Small intestine (tissue), 16 donors: ENCODE measurements at places on chromosomes 7 and 10. TPM values are rescaled to one million over a fixed set of nuclear protein-coding genes. Genes with fewer than 3 reads are reported as not detected.

Gene MAD1L1
- 19.9 TPM for polyA plus RNA-seq

Gene EPHA1
- 42.3 TPM for polyA plus RNA-seq

Gene PLEKHS1
- polyA plus RNA-seq, result 39.2 TPM

Gene POLR2J3
- polyA plus RNA-seq, result 63.0 TPM

Gene ZNF503
- 17.2 TPM for polyA plus RNA-seq

Gene PAPOLB
- polyA plus RNA-seq, result not detected

Gene GPNMB
- 27.0 TPM for polyA plus RNA-seq

Gene SLC18A3
- polyA plus RNA-seq, result not detected

Gene OPN1SW
- polyA plus RNA-seq, result not detected

- H3K4me1 ChIP-seq, result no peaks in the 10 kb centered on the region
- no peak overlapping the region for H3K4me3 ChIP-seq
- no peaks in the 10 kb centered on the region for H3K27me3 ChIP-seq
- DNase-seq, result no peak
- H3K27ac ChIP-seq, result no peak overlapping the region
Observed at GRCh38 chr10:111265341-111265740, 188.5 kb downstream of the ADRA2A start.

DNA sequence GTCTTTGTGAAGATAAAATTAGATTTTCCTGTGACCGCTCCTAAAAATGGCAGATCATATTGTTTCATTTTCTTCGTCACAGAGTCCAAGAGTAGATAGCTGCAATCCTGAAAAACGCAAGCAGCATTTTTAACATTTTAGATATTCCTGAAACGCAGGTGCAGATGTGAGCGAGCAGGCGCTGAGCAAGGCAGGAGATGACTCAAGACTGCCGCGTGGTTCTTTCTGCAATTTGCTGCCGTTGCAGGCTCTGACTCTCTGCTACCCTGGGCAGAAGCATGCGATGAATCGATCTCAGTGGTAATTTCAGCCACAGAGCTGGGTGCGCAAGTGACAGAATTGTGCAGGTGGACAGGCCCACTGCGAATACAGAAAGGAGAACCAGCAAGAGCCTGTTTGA is 331.9 kb downstream of the ACTR3B start:
- no peaks in the 10 kb centered on the region for H3K4me1 ChIP-seq
- no peaks in the 10 kb centered on the region for H3K27me3 ChIP-seq
- H3K27ac ChIP-seq, result no peak overlapping the region
- H3K36me3 ChIP-seq, result no peaks in the 10 kb centered on the region
- no peak overlapping the region for H3K4me3 ChIP-seq

DNA sequence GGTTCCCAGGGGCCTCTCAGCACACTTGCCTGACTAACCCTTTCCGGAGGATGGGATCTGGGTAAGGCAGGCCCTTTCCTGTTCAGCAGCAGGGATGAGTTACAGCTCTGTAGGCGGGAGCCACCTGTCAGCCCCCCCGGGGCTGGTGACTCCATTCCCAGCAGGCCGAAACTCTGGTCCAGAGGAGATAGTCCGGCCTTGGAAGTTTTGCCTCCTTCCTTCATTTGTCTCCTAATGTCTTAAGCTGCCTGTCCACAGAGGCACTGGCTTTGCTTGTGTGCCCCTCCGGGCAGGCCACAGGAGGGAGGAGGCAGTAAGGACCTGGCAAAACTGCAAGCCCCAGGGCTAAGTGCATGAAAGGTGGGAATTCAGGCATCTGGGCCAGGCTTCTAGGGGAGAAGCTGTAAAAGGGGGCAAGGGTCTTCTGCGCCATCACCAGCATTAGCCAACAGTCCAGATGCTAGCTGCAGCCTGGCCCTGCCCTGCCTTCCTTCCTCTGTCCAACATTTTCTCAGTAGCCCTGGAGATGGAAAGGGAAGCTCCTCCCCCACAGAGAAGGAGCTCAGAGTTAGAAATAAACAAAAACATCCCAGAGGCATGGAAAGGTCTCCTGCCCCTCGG is 1.2 kb downstream of the ADIRF start:
- peak overlapping the region; percentile 71 for H3K4me3 ChIP-seq
- peaks cover 50% of the 10 kb centered on the region for H3K4me1 ChIP-seq
- H3K27ac ChIP-seq, result no peak overlapping the region
- DNase-seq, result peak; percentile 40

GRCh38 chr10:8221451-8221850 is 167.0 kb downstream of the GATA3 start:
- no peak overlapping the region for H3K4me3 ChIP-seq
- DNase-seq, result peak; percentile 14
- H3K27ac ChIP-seq, result no peak overlapping the region
- no peaks in the 10 kb centered on the region for H3K36me3 ChIP-seq
- no peaks in the 10 kb centered on the region for H3K4me1 ChIP-seq

- no peak overlapping the region for H3K4me3 ChIP-seq
- no peak overlapping the region for H3K27ac ChIP-seq
- no peaks in the 10 kb centered on the region for H3K27me3 ChIP-seq
- H3K36me3 ChIP-seq, result no peaks in the 10 kb centered on the region
- DNase-seq, result no peak
Observed at GRCh38 chr7:27398851-27399250, 156.2 kb downstream of the EVX1 start.

DNA sequence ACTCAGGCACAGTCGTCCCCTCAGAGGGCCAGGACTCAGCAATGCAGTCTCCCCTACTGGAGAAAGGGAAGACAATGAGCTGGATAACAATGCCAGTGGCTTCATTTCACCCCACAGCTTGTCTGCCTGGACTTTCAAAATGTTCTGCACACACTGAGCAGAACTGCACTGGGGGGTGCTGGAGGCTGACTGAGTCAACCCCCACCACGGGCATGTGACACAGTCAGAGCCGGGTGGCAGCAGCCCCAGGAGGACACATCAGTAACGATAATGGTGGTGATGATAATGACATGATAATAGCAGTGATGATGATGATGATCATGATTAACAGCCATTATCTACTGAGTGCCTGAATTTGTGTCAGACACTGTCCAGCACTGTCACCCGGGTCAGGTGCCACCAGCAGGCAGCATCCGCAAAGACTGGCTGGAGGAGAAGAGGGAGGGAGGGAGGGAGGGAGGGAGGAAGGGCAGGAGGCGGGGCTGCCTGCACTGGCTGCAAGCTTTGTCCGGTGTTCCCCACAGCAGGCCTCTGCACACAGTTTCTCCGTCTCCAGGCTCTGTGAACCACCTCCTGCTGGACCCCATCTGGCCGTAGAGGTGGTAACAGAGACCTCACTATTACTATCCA is 67.4 kb downstream of the PLXNA4 start:
- peaks cover 5% of the 10 kb centered on the region for H3K27me3 ChIP-seq

GRCh38 chr7:33186192-33186591 is 56.8 kb downstream of the BBS9 start:
- H3K36me3 ChIP-seq, result no peaks in the 10 kb centered on the region
- H3K27ac ChIP-seq, result no peak overlapping the region
- no peak for DNase-seq
- peaks cover 4% of the 10 kb centered on the region for H3K4me1 ChIP-seq
- H3K27me3 ChIP-seq, result no peaks in the 10 kb centered on the region

GRCh38 chr7:28088901-28089714 is 91.5 kb downstream of the JAZF1 start:
- H3K27me3 ChIP-seq, result no peaks in the 10 kb centered on the region
- H3K4me1 ChIP-seq, result peaks cover 4% of the 10 kb centered on the region
- no peak overlapping the region for H3K27ac ChIP-seq
- no peaks in the 10 kb centered on the region for H3K36me3 ChIP-seq
- no peak for DNase-seq
- no peak overlapping the region for H3K4me3 ChIP-seq

DNA sequence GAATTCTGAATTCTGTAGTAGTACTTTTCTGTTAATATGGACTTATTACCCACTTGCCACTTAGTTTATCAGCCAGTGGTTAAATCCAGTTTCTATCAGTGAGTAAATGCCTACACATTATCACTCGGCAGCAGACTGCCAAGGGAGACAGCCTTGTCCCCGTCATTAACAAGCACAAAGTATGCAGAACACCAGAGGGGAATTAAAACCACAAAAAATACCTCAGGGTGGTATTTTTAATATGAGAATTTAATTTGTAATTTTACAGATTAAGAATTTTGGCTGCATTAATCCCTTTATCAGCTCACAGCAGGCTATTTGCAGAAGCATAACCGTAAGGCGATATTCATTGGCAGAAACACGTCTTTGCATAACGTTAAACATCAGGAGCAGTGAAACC is 150.0 kb upstream of the FZD1 start:
- H3K36me3 ChIP-seq, result no peaks in the 10 kb centered on the region
- no peak for DNase-seq
- H3K4me3 ChIP-seq, result no peak overlapping the region
- H3K27me3 ChIP-seq, result no peaks in the 10 kb centered on the region

DNA sequence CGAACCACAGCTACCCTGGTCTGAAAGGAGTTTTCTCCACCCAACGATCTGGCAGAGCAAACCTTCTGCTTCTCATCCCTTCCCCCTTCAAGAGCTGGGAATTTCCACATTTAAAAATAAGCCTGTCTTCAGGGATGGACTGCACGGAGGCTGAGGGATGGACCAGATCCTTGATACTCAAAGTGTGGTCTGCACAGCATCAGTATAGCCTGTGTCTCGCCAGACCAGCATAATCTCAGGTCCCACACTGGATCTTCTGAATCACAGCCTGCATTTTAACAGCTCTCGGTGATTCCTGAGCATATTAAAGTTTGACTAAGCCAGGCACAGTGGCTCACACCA is 7.1 kb downstream of the KCNMA1 start:
- DNase-seq, result no peak
- H3K27ac ChIP-seq, result no peak overlapping the region
- H3K36me3 ChIP-seq, result no peaks in the 10 kb centered on the region
- H3K4me3 ChIP-seq, result no peak overlapping the region
- H3K27me3 ChIP-seq, result peaks cover 17% of the 10 kb centered on the region

GRCh38 chr10:67969875-67970274 is 85.4 kb downstream of the SIRT1 start:
- no peak for DNase-seq
- H3K4me1 ChIP-seq, result no peaks in the 10 kb centered on the region
- no peaks in the 10 kb centered on the region for H3K27me3 ChIP-seq
- H3K36me3 ChIP-seq, result peaks cover 11% of the 10 kb centered on the region

- no peaks in the 10 kb centered on the region for H3K36me3 ChIP-seq
- H3K27ac ChIP-seq, result no peak overlapping the region
- no peaks in the 10 kb centered on the region for H3K27me3 ChIP-seq
- DNase-seq, result peak; percentile 59
- H3K4me3 ChIP-seq, result no peak overlapping the region
Observed at GRCh38 chr10:15419279-15419874, 48.3 kb upstream of the FAM171A1 start.

GRCh38 chr7:101684983-101685330 is 55.9 kb upstream of the MYL10 start:
- H3K4me3 ChIP-seq, result no peak overlapping the region
- H3K27me3 ChIP-seq, result no peaks in the 10 kb centered on the region
- H3K36me3 ChIP-seq, result no peaks in the 10 kb centered on the region
- H3K4me1 ChIP-seq, result no peaks in the 10 kb centered on the region

DNA sequence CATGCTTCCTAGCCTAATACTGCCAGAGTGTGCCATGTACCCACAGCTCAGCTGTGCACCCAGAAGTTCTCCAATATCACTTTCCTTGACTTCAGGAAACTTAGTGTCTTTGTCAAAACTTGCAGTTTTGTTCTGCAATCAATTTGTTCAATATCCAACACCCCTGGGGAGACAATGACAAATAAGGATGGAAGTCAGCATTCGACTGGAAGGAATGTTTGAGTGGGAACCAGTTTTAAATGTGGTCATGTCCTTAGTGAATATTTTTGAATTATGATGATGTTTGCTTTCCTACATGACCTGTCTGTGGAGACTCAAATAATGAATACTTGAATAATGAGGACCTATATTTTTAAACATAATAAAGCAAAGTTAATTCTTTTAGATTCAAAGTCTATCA is 112.0 kb downstream of the ANK3 start:
- H3K4me3 ChIP-seq, result no peak overlapping the region
- no peaks in the 10 kb centered on the region for H3K4me1 ChIP-seq
- DNase-seq, result no peak
- H3K27ac ChIP-seq, result no peak overlapping the region
- H3K27me3 ChIP-seq, result no peaks in the 10 kb centered on the region

GRCh38 chr7:70775570-70776156 is 356.3 kb upstream of the GALNT17 start:
- peaks cover 41% of the 10 kb centered on the region for H3K36me3 ChIP-seq
- no peak overlapping the region for H3K27ac ChIP-seq
- H3K4me3 ChIP-seq, result no peak overlapping the region
- H3K27me3 ChIP-seq, result no peaks in the 10 kb centered on the region
- no peaks in the 10 kb centered on the region for H3K4me1 ChIP-seq
- no peak for DNase-seq

- H3K4me1 ChIP-seq, result peaks cover 5% of the 10 kb centered on the region
- H3K36me3 ChIP-seq, result no peaks in the 10 kb centered on the region
- H3K27ac ChIP-seq, result no peak overlapping the region
- no peaks in the 10 kb centered on the region for H3K27me3 ChIP-seq
- H3K4me3 ChIP-seq, result no peak overlapping the region
Observed at GRCh38 chr7:144818511-144818910, 17.3 kb downstream of the TPK1 start.

- H3K27me3 ChIP-seq, result no peaks in the 10 kb centered on the region
- peak overlapping the region; percentile 88 for H3K27ac ChIP-seq
- H3K4me1 ChIP-seq, result peaks cover 2% of the 10 kb centered on the region
- no peaks in the 10 kb centered on the region for H3K36me3 ChIP-seq
Observed at GRCh38 chr10:103911021-103911459, 6.9 kb downstream of the STN1 start.

DNA sequence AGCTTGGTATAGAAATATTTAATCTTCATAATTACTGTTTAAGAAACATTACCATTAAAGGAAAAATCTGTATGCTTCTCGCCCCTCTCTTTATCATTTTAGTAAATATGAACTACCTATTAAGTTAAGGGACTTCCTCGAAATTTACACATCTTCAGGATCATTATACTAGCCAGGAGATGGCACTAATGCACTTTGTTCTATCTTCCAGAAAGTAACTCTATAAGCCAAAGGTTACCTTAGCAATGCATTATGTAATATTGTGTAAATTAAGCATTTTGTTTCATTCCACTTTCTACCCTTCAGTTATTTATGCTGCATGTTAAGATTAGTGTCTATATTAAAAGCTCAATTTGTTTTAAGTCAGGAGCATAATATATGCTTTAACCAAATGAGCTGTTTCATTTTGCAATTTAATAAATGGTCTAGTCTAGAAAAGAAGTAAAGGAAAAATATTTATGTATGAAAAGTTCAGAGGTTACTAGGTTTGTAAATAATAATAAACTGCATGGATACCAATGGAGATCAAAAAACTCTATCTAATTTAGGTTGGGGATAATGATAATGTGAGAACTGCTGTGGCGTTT is 128.5 kb downstream of the ANKRD7 start:
- H3K4me3 ChIP-seq, result no peak overlapping the region
- no peaks in the 10 kb centered on the region for H3K36me3 ChIP-seq
- H3K27ac ChIP-seq, result no peak overlapping the region

GRCh38 chr7:91657483-91658071 is 222.9 kb downstream of the MTERF1 start:
- H3K4me3 ChIP-seq, result no peak overlapping the region
- no peaks in the 10 kb centered on the region for H3K36me3 ChIP-seq
- no peak overlapping the region for H3K27ac ChIP-seq

- no peak overlapping the region for H3K4me3 ChIP-seq
- no peak overlapping the region for H3K27ac ChIP-seq
- DNase-seq, result no peak
- no peaks in the 10 kb centered on the region for H3K4me1 ChIP-seq
- no peaks in the 10 kb centered on the region for H3K36me3 ChIP-seq
- H3K27me3 ChIP-seq, result no peaks in the 10 kb centered on the region
Observed at GRCh38 chr10:78462176-78462575, 428.5 kb downstream of the RPS24 start.

GRCh38 chr10:35451151-35452016 is 115.1 kb downstream of the CCNY start:
- H3K4me3 ChIP-seq, result no peak overlapping the region
- peaks cover 43% of the 10 kb centered on the region for H3K4me1 ChIP-seq
- peak overlapping the region; percentile 77 for H3K27ac ChIP-seq
- DNase-seq, result no peak
